ENCODE measurements at places on chromosomes 5 and 9.
A peak's percentile ranks its signal among the peaks of the same experiment; 100 is the strongest.

DNA sequence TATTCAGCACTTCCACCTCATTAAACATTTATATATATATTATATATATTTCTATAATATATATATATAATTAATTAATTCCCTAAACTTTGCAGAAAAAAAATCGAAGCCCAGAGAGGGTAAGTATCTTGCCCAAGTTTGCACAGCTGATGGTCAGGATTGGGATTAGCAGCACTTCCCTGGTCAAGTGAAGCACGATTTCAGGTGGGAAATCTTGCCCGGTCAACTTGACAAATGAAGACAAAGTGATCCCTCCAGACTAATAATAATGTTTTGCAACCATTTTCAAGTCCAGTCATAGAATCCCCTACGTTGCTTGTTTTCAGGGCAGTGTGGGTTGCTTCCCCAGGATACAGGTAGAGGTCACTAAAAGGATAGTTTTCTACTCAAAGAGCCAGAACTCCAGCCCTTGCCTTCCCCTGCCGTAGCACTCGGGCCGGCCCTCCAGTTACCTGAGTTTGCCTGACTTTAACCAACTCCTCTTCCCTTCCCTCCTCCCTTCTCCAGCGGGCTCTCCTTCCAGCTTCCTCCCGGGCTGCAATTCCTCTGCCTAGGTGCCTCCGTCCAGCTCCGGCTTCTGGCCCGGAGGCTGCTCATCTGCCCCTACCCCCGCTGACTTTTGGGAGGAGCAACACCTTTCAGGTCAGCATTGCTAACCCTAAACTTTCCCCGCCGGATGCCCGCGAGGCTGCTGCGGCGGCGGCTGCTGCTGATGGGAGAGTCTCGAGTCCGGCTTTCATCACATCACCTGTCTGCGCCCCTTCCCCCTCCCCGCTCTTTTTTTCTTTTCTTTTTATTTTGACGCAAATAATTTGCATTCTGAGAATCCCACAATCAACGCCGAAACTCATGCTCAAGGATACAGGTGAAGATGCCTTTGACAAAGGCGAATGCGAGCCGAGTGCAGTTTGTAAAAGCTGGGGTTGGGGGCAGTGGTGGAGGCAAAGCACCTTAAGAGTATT, 930 bp downstream of the PRLR start:
- peak; percentile 1 for DNase-seq

GRCh38 chr5:21773456-21773855, 1079.7 kb downstream of the CDH12 start:
- no peak for DNase-seq

- DNase-seq: no peak
Observed at GRCh38 chr9:111298111-111298510, 31.9 kb downstream of the OR2K2 start.

DNA sequence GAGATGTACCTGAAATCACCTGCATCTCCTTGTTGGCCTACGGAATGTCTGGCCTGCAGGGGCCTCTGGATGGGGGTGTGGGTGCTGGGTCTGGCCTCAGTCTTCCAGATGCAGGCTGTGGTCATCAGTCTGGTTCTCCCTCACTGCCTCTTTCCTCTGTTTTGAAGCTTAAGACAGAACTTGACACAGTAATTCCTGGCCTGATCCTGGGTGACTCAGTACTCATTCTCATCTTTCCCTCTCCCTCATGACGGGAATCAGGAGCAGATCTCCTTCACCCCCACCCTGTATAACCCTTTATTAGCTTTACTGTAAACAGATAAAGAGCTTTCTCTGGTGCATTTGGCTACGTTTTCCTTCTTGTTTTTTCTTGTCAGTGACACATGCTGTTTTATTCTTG, 89.3 kb upstream of the ADAMTS16 start:
- DNase-seq: no peak

- DNase-seq: no peak
Observed at GRCh38 chr9:17380126-17380861, 198.6 kb upstream of the SH3GL2 start.

DNA sequence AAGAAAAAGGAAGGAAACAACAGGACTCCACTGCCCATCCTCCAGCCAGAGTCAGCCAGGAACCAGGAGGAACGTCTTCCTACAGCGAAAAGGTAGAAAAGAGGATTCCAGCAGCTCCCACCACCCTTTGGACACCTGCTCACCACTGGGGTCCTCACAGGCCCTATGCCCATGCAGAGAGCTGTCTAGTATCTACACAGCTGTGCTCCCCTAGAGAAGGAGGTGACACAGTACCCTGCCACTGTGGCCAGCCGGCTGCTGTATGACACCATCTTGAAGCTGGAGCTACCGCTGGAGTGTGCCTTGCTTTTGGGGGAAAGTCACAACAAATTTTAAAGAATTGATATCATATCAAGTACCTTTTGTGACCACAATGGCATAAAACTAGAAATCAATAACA, 92.6 kb downstream of the GTF3C4 start:
- no peak for DNase-seq
